Germinal center (tissue), 1 donor: ENCODE measurements at places on chromosomes 5 and 9.

DNA sequence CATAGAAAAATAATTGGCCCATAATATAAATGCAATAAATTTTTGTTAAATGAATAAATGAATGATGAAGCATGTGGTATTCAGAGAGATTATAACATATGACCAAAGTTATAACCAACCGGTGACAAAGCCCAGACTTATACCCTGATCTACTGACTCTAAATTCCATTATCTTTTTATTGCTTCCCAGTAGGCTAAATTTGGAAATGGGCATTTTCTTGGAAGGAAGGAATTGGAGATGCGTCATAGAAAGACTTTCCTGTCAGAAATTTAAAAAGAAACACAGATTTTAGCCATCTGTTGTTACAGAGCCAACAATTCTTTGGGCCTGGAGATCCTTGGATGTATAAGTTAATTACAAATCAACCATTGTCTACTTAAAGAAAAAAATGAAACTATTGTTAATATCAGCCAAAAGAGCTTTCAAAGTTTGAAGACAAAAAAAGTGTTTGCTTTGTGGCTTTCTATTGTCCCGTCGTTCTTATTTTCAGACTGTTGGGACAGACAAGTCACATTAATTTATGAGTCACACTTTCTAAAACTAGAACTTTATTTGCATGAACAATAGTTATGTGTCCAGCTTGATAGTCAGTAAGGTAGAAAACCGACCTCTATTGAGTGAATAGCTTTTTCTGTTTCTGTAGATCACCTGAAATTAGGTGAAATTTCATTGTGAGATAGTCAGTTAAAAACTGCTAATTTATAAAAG lies 428.7 kb downstream of the GABRG2 start:
- DNase-seq: no peak

GRCh38 chr5:17995997-17996396 lies 361.7 kb downstream of the TAF11L14 start:
- no peak for DNase-seq

DNA sequence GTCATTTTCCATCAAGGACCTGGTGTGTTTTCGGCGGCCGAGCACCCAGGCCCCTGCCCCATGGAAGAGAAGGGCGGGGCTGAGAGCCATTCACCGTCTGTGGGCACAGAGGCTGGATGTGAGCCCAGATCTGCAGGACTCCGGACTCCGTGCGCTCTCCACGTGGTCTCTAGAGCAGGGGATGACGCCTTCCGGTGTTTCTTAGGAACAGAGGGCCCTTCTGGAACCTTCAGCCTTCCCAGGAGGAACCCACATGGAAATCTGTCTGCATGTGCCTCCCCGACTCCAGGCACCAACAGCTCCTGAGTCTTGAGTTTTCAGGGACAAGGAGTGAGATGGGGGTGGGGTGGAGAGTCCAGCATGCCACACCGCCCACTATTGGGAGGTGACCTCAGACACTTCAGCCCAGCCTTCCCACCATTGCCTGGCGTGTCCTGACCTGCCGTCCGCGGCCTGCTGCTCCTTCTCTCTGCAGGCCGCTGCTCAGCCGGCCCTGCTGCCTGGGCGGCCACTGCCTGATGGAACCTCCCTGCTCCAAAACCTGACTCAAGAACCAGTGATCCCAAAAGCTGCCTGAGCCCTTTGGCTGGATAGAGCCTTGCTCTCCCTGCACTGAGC lies 2.4 kb upstream of the RXRA start:
- no peak for DNase-seq

GRCh38 chr9:119284587-119285337 lies 84.5 kb downstream of the BRINP1 start:
- no peak for DNase-seq

GRCh38 chr9:121026768-121027167 lies 23.3 kb downstream of the C5 start:
- DNase-seq: no peak

GRCh38 chr9:130331573-130331972 lies 66.0 kb downstream of the HMCN2 start:
- no peak for DNase-seq

DNA sequence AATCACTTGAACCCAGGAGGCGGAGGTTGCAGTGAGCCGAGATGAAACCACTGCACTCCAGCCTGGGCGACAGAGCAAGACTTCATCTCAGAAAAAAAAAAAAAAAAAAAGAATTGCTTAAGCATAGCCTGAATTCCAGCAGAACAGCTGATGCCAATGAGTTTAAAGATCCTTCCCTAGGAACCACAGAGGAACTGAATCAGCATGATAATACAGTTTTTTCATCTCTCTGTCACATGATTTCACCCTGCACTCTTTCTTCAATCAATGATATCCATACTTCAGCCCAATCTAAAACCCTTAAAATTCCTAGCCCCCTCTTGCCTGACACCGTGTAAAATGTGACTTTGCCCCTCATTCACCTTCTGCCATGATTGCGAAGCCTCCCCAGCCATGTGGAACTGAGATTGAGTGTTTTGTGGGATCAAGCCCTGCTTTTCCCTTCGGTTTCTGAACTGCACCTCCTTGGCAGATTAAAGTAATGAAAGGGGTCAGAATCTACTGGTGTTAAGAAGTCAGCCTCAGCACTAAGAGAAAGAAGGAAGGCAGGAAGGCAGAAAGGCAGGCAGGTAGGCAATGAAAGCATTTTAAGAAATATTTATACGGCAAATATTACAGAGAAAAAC lies 20.9 kb upstream of the DMXL1 start:
- no peak for DNase-seq

DNA sequence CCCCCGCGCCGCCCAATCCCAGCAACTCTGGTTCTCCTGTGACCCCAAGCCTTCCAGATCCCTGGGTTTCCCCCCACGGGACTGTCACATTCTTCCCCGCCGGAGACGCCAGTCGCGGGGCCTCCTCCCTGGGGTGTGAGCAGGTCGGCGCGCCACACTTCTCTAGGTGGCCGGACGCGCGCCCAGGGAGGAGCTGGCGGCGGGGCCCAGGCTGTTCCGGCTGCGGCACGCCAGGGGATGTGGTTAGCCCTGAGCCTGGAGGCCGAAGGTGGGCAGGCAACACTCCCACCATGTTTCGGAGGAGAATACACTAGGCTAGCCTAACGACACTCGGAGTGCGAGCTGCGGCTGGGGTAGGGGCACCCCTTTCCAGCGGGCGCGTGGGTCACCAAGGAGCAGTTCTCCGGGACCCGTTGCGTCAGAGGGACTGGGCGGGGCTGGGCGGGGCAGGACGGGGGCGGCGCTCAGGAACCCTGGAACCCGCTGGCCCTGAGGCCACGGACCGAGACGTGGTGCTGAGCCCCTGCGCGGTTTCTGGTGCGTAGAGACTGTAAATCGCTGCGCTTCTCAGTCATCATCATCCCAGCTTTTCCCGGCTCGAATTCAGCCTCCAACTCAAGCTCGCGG lies at the start of gene SLC27A6:
TSS of gene SLC27A6 (plus strand) at position 478 of the 627 bp plus-strand sequence. CDS start 650 bp downstream, outside the sequence.
- no peak for DNase-seq

DNA sequence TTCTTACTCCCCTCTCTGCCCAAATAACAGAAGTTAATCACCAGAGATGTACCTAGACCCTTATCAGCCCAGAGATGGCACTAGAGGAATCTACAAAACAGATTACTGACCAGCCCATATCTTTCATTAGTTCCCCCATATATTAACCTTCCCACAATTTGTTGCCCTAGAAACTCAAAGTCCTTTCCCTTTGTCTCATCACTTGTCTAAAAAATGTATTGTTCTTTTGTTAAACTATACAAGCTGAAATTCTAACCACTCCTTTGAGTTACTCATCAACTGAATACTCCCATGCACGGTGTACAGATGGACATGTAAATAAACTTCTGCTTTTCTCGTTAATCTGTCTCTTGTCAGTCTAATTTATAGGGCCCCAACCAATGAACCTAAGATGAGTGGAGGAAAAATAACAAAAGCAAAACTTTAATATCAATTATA lies 130.9 kb downstream of the CCDC192 start:
- no peak for DNase-seq

DNA sequence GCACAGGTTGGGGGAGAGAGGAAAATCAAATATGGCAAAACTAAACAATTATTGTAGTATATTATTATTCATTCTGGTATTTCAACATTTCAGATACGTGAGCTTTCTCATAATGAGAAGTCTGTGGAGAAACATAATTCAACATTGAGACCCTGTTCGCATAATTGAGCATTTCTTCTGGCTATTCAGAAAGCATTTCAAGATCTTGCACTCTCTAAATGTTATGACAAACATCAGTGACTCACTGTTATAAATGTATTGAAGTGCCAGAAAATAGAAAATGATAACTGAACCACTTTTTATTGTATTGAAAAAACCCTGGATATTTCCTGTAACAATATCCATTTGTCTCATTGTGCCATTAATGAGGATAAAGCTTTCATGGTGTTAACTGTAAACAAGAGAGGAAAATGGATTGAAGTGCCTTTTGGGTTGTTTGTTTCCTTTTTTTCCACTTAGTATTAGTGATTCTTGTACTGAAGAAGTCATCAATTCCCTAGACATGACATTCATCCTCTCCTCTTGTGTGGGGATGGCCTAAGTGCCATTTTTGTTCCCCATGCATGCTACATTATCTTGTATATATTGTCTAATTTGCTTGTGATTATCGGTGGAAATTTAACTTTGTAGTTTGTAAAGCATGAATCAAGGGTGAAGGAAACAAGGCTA lies 124.6 kb downstream of the CAMK4 start:
- no peak for DNase-seq
